Hematopoietic multipotent progenitor cell treated with erythropoietin and hydrocortisone succinate and interleukin-3 and kit ligand, for 8 days (in vitro differentiated cells): ENCODE measurements at places on chromosomes 16 and 17.

DNA sequence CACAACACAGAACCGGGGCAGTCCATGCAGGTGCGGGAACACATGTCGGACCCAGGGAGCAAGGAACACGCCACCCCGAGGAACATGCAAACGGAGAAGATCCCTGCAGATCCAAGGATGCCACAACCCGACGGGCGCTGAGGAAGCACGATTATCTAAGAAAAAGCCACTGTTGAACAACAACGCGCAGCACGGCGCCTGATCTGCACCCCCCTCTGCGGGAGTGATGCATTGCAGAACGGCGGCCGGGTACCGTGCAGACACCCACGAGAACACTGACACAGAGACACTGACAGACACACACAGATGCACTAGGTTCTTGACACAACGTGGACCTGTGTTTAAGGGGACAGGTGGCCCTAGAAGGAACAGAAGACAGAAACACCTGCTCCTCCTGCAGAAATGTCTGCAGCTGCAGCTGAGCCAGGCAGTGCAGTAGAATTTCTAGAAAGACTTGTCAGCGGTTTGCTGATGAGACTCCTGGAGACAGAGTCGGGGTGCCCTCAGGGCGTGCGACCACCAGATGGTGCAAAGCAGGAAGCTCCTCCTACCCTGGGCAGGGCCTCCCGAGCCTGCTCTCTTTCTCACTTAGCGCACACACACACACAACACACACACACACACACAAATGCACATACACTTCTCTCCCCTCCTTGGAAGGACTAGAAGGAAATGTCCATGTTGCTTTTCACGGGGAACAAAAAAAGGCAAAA, 7.5 kb downstream of the NPTX1 start:
- DNase-seq = no peak

GRCh38 chr17:17343896-17344506, 40.8 kb downstream of the NT5M start:
- DNase-seq = no peak

- DNase-seq = no peak
These were observed 35.4 kb downstream of the CMTM4 start for GRCh38 chr16:66661210-66661560.

DNA sequence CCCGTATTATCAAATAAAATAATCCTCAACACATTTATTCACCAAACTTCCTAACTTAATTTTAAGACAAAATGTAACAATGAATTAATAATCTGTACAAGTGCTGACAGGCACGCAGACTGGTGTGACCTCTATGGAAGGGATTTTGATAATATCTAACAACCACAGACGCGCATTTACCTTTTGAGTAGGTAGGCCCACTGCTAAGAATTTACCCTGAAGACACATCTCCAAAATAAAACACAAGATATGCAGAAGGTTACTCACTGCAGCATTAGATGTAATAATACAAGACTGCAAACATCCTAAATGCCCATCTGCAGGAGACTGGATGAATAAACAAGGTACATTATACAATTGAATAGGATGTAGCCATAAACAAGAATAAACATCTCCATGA, 22.7 kb upstream of the CMTM4 start:
- DNase-seq = no peak

- peak; percentile 18 for DNase-seq
These were observed 1.2 kb upstream of the EFNB3 start for GRCh38 chr17:7703584-7704479.

GRCh38 chr17:38428112-38428642, at the start of gene ARHGAP23:
Gene ARHGAP23 (plus strand): TSS chr17:38428464. CDS start chr17:38428486, 22 bp downstream.
- DNase-seq = no peak
